ENCODE measurements at places on chromosomes 1 and 21.

GRCh38 chr21:41671859-41672542 lies 94.9 kb downstream of the RIPK4 start:
- no peak for DNase-seq

DNA sequence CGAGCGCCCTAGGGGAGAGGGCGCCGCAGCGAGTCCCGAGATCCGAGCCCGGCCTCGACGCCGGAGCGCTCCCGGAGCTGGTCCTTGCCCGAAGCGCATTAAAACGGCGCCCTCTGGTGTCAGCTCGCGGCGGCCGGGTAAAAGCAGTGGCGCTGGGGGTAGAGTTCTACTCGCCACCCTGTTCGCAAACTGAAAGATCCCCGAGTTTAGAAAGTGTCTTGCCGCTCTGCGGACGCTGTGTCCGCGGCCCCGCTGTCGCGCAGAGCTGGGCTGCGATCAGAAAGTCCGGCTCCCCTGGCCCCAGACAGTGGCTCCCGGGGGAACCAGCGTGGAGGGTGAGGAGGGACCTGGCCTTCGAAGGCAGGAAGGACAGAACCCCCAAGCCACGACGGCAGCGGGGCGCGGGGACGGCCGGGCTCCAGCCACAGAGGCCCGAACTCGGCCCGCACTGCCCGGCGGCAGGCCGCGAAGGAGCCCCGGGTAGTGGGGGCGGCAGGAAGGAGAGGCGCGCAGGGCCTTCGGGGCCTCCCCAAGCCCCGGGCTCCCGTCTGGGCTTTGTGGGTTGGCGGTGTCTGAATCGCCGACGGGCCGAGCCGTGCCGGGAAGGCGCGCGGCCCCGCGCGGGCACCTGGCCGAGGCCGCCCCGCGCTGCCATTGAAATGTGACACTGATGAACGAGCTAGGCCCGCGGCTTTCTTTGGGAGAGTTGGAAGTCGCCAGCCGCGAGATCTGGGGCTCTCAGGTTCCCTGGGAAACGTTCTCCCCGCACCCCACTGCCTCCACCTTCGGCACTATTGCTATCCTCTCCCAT lies 39.1 kb upstream of the NFIA start:
- DNase-seq, result peak; percentile 91

- DNase-seq, result no peak
Observed at GRCh38 chr1:211616965-211617297, 38.0 kb upstream of the SLC30A1 start.

DNA sequence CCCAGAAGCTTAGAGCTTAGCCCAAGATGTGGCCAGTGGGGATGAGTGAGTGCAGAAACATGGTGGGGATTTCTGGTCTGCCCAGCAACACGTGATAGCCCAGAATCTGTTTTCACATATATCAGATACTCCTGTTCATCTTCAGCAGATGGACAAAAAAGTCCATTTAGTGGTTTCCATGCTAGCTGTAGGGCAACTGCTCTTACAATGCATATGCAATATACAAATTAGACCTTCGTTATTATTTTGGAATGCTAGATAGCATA lies 96.9 kb upstream of the SGIP1 start:
- DNase-seq, result no peak

DNA sequence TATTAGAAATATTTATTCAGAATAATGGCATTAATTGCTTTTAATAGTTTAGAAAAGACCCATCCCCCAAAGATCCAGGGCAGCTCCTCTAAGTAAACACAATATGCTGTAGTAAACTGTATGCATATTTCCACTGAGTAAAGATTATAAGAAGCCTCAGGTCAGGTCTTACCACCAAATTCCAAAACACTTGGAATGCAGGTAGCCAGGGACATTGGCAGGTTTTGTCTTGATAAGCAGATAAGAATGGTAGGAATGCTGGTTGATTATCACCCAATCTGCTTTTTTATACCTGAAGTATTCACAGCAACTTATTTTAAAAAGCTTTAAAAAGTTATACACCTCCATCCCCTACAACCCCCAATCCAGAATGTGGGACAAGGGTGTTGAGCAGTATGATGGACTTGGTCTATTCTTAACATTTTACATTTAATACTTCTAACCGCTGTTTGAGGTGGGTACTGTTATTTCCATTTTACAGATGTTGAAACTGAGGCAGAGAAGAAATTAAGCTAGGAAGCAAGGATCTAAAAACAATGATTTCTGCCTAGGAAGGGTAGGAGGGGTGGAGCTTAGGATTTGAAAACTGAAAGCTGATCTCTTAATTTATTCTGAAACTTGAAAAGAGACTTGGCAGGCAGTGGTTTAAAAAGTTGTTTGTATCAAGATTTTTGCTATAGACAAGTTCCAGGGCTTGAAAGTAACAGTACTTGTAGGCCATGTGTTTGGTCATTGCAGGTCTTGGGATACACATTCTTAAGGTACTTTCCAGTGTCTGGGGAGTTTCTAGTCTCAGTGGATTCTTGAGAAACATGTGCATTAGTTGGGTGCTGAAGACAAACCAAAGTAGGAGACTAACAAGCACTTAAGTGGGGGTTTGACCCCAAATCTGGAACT lies 15.6 kb upstream of the THEM4 start:
- DNase-seq, result no peak

DNA sequence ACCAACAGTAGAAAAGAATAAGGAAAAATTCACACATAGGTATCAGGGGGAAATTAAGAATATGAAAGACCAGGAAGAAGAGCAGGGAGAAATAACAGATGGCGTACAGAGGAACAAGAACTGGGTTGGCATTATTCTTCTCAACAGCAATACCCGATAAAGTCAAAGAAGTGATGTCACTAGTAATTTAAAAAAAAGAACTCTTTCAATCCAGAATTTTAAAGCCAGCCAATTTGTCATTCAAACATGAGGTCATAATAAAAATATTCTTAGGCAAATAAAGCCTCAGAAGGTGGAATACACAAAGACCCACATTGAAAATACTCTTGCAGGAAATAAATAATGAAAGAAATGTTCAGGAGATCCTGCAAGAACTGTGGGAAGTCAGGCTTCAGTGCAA lies 8.8 kb downstream of the NCMAP start:
- no peak for DNase-seq

DNA sequence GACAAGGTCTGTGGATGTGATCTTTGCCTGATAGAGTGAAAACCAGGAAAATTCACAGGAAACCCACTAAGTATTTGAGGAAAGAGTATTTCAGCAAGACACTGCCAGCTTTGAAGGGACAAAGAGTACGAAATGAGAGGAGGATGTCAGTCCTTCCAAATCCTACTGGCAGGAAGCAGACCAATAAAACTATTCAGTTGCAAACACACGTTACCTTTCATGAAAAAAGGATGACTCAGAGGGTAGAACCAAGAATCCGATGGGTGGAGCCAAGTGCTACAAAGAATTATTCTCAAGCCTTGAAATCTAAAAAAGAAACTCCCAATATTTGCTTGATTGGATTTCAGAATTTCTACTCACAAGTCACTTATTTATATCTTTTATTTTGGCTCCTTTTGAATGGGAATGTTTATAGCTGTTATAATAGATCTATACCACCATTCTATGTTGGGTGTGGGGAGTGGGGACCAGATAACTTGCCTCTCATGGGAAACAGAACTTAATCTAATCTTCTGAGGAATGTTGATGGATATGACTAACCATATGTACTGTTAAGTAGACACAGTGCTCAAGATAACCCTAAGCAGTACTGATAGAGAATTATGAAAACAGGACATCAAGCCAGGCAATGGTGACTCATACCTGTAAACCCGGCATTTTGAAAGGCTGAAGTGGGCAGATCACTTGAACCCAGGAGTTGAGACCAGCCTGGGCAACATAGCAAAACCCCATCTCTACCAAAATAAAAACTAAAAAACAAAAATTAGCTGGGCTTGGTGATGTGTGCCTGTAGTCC lies 19.3 kb upstream of the HEATR1 start:
- DNase-seq, result no peak

- no peak for DNase-seq
Observed at GRCh38 chr1:3042481-3042880, 21.2 kb downstream of the ACTRT2 start.

- DNase-seq, result no peak
Observed at GRCh38 chr1:180154003-180154324, 705 bp upstream of the QSOX1 start.

DNA sequence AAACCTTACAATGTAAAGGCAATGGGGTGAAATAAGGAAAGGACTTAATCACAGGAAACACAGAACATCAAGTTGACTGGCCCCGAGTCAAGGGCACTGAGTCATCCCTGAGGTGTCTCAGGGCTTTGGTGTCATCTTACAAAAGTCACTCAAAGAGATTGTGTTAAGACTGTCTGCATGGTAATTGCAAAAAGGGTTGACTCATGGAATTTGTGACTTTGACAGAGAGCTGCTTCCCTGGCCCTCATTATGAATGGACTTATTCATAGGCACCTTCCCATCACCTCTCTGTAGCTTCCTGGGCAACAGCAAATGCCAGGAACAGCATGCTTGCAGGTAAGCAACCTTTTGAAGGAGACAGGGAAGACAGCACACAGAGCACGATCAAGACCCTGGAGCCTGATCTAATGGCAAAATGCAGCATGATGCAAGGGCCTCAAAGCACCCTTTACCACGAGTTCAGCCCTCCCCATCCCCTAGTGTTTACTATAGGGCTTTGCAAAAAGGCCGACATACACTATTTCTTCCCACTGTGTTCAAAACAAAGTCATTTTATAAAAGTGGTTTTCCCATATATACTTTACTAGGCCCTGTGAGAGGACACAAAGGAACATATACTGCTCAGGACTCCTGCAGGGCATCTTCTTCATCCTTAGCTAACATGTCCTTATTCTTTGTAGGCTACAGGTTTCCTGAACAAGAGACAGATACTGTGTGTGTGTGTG lies 17.1 kb downstream of the ZP4 start:
- no peak for DNase-seq

GRCh38 chr21:36117286-36117741 lies 17.6 kb upstream of the CBR3 start:
- no peak for DNase-seq

- no peak for DNase-seq
Observed at GRCh38 chr1:149925751-149926150, 1.9 kb downstream of the SF3B4 start.

DNA sequence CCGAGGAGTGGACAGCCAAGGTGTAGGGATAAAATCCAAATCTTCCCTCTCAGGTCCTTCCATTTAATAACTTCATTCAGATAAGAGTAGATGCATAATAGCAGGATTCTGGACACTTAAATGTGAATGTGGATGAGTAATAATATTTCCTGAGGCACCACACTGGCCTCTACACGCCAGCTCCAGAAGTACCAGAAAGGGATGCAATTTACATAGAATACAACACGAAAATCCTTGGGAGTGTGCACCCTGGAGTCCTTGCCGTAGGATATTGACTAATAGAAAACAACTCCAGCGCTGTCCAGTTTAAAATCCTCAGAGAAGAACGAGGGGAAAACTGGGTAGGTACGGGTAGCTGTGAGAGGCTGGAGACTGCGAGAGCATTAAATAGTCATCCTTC lies 6.9 kb downstream of the PLXNA2 start:
- no peak for DNase-seq

- DNase-seq, result no peak
Observed at GRCh38 chr1:182054698-182055326, 6.7 kb downstream of the ZNF648 start.

DNA sequence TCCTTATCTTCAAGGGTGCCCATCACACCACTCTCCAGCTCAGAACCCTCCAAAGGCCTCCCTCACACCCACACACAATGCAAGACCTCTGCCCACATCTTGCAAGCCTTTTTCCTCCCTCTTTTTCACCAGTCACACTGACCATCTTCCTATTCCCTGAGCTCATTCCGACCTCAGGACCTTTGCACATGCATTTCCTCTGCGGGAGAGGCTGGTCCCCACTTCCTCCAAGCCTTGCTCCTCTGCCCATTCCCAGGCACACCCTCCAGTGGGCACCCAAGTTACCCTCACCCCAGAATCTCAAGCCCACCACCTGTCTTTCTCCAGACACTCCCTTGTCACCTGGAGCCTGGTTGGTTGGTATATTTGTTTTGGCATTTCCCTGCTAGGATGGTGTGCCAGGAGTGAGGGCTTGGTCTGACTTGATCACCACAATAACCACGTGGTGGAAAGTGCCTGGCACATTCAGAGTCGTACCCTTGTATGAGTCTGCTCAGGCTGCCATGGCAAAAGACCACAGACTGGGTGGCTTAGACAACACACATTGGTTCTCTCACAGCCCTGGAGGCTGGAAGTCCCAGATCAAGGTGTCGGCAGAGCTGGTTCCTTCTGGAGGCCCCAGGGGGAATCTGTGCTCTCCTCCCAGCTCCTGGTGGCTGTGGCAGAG lies 13.2 kb downstream of the MX2 start:
- no peak for DNase-seq

- DNase-seq, result no peak
Observed at GRCh38 chr1:53431805-53432565, 27.2 kb upstream of the DMRTB1 start.

DNA sequence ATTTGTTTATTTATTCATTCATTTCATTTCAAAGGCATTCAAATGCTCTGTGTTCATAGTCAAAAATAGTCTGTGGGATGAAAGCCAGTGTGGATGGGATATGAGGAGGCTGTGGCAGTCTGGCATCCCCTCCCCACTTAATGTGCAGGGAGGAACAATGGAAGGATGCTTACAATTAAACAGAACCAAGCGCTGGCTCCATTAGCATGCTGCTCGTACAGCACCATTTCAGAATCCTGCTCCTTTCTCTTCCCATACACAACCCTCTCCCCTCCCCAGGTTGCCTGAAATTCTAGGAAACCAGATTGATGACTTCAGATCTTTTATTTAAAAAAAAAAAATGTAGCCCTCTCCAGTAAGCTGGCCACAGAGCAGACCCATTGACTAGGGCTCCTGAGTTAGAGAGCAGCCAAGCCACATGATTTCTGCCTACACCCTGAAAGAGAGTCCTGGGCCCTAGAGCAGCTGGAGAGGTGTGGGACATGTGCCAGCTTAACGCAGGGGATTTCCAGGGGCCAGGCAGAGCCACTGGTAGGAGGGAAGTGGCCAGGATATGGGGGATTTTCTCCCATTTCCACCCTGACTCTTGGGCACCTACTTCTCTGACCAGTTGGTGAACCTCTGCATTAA lies 205.2 kb downstream of the ASTN1 start:
- DNase-seq, result no peak

GRCh38 chr21:34875830-34876229 lies 173.3 kb downstream of the RUNX1 start:
- DNase-seq, result no peak

GRCh38 chr1:83734420-83734819 lies 264.5 kb downstream of the TTLL7 start:
- DNase-seq, result no peak

All from right kidney (tissue), 9 donors.